AG09319 (cell line): ENCODE measurements at places on chromosomes 6 and 20.

DNA sequence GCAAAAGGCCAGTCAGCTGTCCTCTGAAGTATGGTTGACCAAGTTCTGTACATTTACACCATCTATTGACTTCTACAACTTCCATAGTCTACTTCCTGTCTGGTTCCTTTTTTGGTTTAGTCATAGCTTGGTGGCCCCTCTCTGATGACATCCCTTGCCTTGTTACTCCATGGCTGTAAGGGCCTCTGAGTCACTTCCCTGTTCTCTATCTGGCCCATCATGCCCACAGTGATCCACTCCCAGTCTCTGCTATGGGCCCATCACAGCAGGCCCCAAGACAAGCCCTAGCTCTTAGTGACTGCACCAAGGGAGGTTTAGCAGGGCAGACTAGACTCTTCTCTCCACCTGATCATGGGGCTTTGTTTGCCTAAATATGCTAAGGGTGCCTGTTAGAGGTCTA, 441.6 kb downstream of the HACE1 start:
- DNase-seq, result no peak

- DNase-seq, result no peak
These were observed 204.8 kb downstream of the OTOR start for GRCh38 chr20:16952965-16953364.

- DNase-seq, result no peak
These were observed 252.0 kb downstream of the KIF16B start for GRCh38 chr20:16321291-16321690.

DNA sequence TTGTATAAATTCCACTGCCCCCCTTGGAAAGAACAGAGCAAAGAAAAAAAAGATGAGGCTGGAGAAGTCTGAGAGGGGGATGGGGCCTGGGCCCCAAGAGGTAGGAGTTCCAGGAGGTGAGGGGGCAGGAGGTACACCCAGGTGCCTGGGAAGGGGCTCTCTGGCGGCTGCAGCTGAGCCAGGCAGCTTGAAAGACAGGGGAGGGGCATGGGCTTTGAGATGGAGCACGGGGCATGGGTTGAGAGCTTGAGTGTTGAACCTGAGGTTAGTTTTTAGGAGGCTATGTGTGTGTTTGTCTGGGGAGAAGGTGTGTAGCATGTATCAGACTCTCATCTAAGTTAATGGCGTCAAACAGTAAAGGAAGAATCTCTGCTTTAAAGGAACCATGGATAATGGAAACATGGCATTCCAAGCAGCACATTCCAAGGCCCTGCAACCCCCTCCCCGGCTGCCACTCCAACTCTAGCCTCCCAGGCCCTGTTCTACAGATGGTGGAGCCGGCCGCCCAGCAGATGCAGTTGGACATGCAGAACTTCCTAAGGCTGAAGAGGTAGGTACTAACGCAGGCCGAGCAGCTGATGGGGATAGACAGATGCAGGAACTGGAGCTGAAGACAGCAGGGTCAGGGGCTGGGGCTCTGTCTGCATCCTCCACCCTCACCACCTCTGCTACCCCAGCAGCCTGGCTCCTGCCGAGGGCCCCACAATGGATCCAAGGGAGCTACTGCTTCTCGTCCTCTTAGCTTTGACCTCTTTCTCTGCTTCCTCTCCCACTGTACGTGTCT, 42.1 kb downstream of the MDFI start:
- DNase-seq, result no peak

DNA sequence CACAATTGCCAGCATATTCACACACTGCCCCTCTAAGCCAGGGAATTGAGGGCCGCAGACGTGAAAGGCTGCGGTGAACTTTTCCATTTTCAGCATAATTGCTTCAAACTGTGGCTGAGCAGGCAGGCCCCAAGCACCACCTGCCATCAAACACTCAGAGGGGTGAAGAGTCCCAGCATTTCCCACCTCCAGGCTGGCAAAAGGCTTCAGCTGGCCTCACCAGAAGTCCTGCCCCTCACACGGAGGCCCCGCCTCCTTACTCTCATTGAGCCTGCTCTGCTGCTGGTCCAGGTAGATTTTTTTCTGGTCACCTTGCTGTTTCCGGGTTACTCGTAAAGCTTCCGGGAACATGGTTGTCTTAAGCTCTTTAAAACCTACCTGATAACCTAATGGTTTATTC, 52.0 kb upstream of the PRELID3B start:
- no peak for DNase-seq

DNA sequence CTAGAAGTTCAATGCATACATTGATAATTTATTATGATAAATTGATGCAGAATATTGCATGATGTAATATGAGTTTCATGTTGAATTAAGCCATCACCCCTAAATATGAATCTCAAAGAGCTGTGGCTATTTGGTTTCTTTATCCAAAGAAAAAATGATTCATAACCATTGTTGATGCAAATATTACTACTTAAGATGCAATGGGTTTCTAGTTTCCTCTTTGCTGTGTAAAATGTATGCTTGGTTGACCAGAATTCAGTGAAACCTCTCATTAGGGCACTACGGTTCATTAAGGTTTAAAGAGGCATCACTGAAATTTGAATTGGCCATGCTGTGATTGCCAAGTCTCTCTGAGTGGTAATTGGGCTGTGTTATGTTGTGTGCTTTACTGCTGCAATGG, 492.5 kb upstream of the FLRT3 start:
- no peak for DNase-seq

- DNase-seq, result no peak
These were observed 643.7 kb downstream of the EPM2A start for GRCh38 chr6:145091586-145092142.
